Omental fat pad (tissue), 4 donors: ENCODE measurements at places on chromosomes 16 and 17.

GRCh38 chr16:83932304-83932703 is 20.7 kb upstream of the OSGIN1 start:
- DNase-seq: no peak

DNA sequence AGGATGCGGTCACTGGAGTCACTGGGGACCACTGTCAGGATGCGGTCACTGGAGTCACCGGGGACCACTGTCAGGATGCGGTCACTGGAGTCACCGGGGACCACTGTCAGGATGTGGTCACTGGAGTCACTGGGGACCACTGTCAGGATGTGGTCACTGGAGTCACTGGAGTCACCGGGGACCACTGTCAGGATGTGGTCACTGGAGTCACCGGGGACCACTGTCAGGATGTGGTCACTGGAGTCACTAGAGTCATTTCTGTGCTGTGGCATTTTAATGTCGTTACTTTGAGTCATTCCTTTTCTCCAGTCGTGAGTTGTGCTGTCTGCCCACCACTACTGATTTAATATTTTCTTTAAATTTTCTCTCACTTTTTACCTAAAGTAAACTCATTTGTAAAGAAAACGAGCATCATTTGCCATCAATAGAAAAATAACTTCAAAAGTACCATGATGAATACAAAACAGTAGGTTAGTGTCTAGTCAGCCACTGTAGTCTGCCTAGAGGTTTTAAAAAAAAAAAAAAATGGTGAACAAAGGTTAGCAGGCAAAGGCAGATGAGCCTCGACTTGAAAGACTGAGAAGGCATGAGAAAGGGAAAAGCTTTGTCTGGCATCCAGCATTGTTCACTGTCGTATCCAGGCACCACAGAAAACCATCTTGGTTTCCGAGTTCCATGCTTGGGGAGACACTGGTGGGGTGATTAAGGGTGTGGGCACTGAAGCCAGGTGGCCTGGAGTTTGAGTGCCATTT is 346.6 kb downstream of the SNX29 start:
- no peak for DNase-seq

- no peak for DNase-seq
Observed at GRCh38 chr16:7246578-7246977, 86.1 kb upstream of the RBFOX1 start.

DNA sequence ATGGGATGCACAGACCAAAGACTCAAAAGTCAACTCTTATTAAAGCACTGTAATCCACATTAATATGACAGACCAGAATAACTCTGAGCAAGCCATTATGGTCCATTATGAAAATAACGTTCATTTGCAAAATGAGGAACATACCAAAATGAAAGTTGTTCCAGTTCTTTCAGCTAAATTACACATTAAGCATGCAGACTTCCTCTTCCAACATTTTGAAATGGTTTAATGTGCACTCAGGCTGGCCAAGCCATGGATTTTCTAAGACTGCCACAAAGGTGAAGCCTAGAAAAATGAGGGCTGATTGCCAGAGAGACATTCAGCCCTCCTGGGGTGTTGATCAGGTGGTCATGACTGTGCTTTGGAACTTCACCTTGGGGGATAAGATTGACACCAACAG is 56.7 kb upstream of the NOG start:
- DNase-seq: no peak

- no peak for DNase-seq
Observed at GRCh38 chr17:50190293-50190602, 11.2 kb downstream of the COL1A1 start.

- DNase-seq: no peak
Observed at GRCh38 chr17:30236766-30237165, 1.3 kb upstream of the SLC6A4 start.

DNA sequence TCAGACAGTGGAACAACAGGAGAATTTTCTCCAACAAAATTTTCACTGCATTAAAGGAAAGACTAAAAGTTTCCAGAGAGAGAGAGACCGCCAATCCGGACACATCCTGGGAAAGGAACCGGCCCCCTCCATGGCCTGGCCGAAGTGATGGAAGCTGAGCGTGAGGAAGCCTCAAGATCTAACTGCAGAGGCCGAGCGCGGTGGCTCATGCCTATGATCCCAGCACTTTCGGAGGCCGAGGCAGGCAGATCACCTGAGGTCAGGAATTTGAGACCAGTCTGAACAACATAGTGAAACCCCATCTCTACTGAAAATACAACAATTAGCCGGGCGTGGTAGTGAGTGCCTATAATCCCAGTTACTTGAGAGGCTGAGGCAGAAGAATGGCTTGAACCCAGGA is 3.9 kb downstream of the CTRB2 start:
- no peak for DNase-seq

- no peak for DNase-seq
Observed at GRCh38 chr16:72788269-72788809, 259.6 kb downstream of the ZFHX3 start.

DNA sequence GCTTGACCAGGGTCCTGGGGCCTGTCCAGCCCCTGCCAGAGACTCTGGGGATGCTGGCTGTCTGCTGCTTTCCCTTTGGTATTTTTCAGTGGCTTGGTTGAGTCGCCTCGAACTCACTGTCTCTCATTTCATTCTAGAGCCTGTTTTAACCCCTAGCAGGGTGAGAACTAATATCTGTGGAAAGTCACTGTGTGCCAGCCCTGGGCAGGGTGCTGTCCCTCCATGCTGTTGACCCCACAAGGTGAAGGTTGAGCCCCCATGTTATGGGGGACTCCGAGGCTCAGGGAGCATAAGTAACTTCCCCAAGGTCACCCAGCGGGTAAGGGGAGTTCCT is 33.0 kb downstream of the DCAKD start:
- DNase-seq: no peak

GRCh38 chr17:82121660-82122629 is 23.9 kb upstream of the FASN start:
- no peak for DNase-seq

DNA sequence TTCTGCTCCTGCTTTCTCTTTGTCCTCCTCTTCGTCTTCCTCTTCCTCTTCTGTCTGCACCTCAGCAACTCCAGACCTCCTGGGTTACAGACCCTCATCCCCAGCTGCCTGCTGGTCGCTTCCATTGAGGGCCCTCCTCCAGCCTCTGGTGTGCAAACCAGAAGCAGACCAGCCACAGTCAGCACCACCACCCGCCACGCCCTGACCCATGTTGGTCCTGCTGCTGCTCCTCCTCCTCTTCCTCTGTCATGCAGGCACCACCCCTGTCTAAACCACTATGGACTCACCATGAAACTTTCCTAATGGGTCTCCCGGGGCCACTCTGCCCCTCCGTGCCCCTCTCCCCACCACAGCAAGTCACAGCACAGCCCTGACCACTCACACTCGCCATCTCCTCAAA is 11.4 kb upstream of the OGFOD3 start:
- no peak for DNase-seq

- no peak for DNase-seq
Observed at GRCh38 chr16:60203525-60204124, 1469.5 kb upstream of the GOT2 start.

DNA sequence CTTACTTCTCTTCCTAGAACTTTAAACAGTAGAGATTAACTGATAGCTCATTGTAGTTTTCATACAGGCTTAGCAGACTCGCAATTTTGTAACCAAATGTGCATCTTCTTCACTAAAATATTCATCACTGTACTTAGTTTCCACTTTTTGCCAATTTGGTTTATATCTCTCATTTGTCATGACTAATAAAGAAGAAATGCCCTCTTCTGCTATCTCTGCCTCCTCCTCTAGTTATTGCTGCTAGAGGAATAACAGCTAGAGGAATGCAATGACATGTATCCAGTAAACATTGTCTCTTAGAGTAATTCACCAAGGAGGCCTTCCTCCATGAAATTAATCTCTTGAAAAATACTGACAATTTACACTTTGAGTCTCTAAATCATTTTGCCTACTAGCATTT is 115.5 kb upstream of the COX10 start:
- no peak for DNase-seq

GRCh38 chr17:7977039-7977438 is 25.4 kb upstream of the GUCY2D start:
- DNase-seq: no peak

- no peak for DNase-seq
Observed at GRCh38 chr16:87483481-87483880, 9.3 kb downstream of the ZCCHC14 start.

GRCh38 chr16:53837426-53837825 is 133.5 kb downstream of the FTO start:
- DNase-seq: no peak

DNA sequence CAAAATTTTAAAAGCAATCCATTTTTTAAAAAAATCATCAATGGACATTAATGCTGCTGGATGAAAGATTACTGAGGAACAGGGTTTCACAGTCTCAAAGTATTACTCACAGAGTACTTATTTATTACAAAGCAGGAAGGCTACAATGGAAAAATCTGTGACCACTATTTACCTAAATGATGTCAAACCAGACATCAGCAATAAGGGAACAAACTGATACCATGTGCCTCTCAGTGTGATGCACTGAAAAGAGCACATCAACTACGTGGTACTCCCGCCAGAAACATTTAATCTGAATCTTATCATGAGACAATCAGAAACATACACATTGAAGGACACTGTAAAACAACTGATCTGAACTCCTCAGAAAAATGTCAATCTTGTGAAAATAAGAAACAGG is 124.2 kb downstream of the PARN start:
- no peak for DNase-seq

DNA sequence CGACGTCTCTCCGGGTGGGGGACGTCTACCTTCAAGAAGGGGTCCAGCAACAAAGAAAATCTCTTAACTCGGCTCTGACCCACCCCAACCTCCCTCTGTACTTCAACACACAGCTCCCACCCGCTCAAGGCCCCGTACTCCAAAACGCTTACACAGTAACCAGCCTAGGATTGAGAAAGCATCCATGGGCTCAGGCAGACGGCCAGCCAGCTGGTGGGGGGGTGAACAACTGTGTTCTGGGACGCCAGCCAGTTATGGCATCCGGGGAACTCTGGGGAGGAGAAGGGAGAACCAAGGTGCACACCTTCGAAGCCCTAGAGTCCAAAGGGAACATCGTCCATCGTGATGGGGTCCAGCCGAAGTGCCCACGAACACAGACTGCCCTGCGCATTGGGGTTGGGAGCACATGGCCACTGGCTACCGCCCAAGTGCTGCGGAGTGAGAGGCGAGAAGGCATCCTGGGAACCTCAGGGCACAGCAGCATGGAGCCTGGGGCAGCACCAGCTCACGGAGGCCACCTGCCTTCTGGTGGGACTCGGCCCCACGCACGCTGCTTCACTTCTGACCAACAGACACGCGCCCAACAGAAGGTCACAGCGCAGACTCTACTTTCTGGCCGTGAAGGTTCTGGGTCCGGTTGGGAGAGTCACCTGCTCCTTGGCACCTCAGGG is 14.3 kb downstream of the SLC16A3 start:
- peak; percentile 66 for DNase-seq

DNA sequence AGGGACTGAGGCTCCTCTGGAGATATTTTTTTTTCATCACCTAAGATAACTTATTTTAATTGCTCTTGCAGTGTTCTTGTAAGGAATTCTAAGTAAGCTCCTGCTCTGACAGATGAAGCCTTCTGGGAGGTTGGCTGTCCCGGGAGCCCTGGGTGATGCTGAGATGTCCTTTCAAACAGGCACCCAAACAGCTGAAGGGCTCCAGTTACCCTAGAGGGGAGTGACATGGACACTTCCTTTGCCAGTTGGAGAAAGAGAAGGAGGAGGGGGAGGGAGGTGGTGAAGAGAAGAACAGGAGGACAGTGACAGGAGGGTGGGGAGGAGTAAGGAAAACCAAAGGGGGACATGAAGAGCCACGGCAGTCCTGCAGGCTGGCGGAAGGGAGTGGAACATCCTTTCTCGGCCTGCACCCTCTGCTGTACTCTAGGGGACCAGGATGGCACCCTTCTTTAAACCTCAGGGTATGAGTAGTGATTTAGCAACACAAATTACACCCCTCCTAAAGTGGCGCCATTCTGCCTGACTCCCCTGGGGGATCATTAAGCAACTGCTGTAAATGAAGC is 51.8 kb downstream of the MYH3 start:
- DNase-seq: no peak

DNA sequence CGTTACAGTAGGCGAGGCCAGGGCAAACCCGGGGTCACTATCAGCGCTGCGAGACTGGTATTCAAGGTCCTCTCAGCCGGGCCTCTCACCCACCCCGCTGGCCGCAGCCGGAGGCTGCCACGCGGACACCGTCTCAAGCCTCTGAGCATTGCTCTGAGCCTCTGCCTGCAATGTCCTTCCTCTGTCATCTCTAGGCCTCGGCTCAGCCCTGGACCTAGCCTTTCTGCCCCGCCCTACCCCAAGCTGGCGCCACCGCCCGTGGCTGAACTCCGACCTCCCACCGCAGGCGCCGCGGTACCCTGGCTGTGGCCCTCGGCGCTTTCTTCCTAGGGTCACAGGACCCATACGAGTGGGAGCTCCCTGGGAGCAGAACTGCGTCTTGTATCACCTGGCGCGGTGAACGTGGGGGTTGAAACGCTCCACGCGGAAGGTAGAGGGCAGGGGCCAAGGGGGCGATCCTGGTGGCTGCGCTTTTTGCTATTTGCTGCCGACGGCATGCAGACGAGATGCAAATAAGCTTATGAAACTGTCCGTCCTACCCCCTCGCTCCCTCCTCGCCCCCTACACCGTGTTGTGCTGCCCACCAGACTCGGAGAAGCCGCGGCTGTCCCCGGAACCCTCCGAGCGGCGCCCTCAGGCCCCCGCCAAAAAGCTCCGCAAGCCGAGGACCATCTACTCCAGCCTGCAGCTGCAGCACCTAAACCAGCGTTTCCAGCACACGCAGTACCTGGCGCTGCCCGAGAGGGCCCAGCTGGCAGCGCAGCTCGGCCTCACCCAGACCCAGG is 3.7 kb downstream of the DLX4 start:
- no peak for DNase-seq

- DNase-seq: no peak
Observed at GRCh38 chr17:77083531-77083930, 57.2 kb upstream of the SEC14L1 start.

DNA sequence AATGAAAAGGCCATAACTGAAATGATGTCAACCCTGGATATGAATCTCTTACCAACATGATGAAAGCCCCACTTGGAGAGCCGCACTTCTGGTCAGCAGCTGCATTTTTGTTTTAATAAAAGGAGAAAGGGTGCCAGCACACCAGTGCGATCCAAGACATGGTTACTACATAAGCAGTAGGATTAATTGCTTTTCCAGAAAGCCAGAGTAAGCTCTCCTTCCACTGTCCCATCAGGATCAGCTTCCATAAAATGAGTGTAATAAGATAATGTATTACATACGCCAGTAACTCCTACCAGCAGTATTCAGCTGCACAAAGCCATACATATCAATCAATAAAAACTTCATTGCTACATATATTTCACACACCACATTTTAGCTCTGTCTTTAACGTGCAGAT is 26.3 kb upstream of the NACA2 start:
- no peak for DNase-seq
